ENCODE measurements at places on chromosomes 4 and X.

- DNase-seq: no peak
These were observed 33.3 kb upstream of the SULT1B1 start for GRCh38 chr4:69793732-69794131.

- DNase-seq: peak; percentile 11
These were observed 258.1 kb upstream of the NEIL3 start for GRCh38 chr4:177051473-177052060.

GRCh38 chr4:88035292-88035691 is 27.9 kb downstream of the PKD2 start:
- no peak for DNase-seq

GRCh38 chr4:179509489-179509888 is 2067.3 kb upstream of the AGA start:
- DNase-seq: no peak

- no peak for DNase-seq
These were observed 14.4 kb upstream of the SEPSECS start for GRCh38 chr4:25174674-25175073.

DNA sequence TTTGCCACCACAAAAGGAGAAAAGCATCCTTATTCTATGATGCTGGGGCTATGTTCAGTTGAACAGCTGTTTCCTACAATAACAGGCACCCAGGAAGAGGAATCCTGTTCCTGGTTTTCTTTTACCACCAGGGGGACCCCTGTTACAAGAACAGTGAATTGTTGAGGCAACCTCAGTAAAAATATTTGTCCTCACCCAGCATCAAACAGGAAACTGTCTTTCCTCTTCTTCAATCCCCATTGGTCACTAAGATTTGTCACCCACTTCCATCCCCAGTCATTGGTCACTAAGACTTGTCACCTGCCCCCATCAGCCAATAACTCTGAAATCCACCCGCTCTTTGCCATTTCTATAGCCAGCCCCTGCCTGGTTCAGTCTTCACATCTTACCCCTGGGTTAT is 143.5 kb upstream of the GALNT7 start:
- no peak for DNase-seq

GRCh38 chr4:88242144-88242543 is 42.2 kb downstream of the PPM1K start:
- DNase-seq: no peak

DNA sequence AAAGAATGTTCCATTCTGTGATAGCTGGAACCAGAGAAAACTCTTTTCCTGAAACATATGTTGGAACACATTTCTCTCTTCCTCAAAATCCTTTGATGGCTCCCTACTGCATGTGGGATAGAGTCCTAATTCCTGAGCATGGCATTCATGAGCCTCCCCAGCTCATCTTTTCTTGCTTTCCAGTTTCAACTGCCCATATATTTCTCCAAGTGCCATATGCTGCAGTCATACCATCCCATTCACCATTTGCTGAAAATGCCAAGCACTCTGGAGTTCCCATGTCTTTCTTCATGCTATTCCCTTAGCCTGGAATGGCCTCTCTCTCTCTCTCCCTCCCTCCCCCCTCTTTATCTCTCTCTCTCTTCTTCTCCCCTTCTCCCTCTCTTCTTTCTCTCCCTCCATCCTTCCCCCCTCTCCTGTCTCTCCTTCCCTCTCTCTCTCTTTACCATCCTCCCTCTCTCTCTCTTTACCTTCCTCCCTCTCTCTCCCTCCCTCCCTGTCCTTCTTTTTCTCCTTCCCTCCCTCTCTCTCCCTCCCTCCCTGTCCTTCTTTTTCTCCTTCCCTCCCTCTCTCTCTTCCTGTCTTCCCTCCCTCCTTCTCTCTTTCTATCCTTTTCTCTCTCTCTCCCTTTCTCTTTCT is 134.1 kb upstream of the GPC4 start:
- no peak for DNase-seq

GRCh38 chr4:94348666-94349065 is 6.0 kb upstream of the HPGDS start:
- no peak for DNase-seq

DNA sequence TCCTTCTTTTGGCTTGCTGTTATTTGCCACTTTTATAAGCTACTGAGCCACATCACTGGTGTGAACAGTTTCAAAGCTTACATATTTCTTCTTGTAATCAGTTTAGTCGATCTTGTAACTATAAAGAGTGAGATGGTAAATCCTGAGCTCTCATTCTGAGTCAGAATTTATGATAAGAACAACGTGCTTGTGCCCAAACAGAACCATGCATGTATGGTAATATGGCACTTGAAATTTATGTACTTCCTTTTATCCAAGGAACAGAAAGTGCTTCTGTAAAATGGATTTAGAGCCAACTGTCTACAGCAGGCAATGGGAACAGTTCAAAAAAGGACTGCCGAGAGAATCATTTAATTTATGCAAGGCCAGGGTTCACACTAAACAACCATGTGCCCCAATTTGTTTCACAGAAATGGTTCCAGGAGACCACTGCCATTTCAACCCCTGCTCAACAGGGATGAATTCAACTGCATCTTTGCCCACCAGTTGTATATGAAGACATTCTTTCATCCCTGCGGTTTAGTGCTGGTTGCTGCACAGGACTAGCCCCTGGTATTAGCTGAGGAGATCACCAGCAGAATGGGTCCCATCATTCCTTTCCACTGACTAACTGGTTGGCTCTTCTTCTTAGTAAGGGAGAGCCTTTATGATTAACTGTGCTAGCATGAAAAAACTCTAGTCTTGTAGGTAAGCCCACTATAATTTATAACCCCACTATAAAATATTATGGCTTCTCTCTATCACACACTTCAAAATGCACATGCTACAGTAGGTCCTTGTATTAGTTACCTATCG is 162.9 kb upstream of the PGRMC2 start:
- DNase-seq: no peak

GRCh38 chr4:7324651-7325121 is 110.0 kb downstream of the PSAPL1 start:
- no peak for DNase-seq

- no peak for DNase-seq
These were observed 120.7 kb downstream of the NEXMIF start for GRCh38 chrX:74804574-74804973.

DNA sequence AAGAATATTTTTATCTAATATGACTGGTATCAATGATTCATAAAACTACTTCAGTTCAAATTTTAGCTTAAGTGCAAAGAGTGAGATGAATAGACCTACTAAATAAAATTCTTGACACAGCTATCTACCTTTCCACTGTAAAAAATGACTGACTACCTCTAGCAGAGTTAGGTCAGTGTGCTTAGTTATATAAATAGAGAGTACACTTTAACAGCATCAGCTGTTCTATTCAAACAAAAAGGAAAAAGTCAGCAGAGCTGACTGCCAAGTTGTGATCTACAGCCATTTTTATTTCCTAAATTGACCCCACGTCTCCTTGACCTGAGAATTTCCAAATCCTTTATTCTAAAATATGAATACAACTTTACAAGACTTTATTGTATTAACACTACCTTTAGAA is 262.4 kb downstream of the CAMK2D start:
- peak; percentile 57 for DNase-seq

- DNase-seq: no peak
These were observed 486.4 kb upstream of the RPS6KA3 start for GRCh38 chrX:20753076-20753475.

GRCh38 chrX:31323658-31324057 is 251.8 kb upstream of the FTHL17 start:
- DNase-seq: no peak

GRCh38 chr4:139084804-139085093 is 69.2 kb downstream of the NOCT start:
- no peak for DNase-seq

DNA sequence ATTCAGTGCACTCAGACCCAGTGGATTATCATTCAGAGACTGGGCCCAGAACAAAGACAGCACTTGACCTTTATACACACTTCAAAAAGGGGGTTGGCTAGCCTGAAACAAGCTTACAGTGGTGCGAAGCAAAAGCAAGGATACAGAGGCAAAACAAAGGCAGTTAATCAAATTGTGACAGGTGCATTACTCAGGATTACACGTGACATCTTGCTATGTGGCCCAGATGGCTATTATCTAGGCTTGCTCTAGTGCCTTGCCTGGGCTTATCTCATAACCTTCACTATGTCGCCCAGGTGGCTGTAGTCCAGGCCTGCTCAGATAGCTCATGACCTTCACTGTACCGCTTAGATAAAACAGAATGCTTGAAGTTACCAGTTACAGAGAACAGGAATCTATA is 1092.1 kb upstream of the PRKX start:
- no peak for DNase-seq

DNA sequence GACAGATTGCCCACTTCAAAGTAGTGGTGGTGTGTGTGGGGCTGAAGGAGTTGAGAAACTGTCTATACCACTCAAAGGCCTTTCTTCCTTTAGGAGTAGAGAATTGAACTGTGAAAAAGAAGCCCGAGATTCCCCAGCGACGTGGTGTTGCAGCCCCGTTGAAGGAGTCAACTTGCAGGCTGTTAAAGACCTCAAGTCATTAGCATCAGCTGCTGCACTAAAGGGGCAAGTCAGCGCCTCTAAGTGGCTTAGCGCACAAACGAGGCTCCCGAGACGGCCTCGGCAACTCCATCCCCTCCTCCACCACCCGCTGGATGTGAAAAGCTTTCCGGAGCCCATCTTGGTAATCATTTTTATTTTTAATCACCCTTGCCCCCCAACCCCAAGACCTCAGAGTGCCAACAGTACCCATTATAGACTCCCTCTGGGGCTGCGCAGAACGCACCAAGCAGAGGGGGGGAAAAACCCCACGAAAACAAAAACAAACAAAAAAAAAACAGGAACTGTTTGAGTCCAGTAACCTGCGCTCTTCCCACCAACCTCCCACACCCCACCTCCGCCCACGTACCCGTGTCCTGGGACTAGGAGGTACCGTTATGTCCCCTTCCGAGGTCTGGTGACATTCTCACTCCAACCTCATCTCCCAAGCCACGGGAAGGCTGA is 913 bp upstream of the PRDM8 start:
- no peak for DNase-seq

DNA sequence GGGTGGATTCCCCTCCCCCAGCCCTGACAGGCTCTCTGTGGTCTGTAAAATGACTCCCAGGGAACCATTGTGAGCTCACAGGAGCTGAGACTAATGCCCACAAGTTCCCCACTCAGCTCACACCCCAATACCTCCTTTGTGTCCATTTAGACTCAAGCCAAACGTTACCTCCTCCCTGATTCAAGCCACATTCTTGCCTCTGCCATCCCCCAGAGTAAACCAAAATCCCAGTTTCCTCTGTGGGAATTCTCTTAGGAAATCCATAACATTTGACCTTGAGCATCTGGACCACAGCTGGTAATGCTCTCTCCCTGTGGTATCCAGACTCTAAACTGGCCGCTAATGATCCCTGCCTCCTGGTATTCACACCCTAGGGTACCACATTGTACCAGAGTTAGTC is 26.3 kb upstream of the KDM5C start:
- no peak for DNase-seq

DNA sequence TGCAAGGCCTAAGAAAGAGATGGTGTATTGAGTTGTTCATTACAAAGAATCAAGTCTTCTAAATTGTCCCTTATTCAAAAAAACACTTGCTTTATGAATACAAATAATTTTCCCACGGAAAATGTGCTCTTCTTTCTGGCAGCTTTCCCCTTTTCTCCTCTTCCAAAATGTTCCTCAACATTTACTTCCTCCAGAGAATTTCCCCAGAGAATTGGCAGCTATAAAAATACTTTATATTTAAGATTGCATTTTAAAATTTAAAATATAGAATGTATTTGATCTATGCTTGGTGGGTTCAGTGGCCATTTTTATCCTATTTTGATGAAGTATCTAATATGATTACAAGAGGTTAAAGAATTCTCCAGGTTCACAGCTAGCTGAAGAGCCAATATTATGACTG is 521.0 kb downstream of the IQCM start:
- DNase-seq: no peak

DNA sequence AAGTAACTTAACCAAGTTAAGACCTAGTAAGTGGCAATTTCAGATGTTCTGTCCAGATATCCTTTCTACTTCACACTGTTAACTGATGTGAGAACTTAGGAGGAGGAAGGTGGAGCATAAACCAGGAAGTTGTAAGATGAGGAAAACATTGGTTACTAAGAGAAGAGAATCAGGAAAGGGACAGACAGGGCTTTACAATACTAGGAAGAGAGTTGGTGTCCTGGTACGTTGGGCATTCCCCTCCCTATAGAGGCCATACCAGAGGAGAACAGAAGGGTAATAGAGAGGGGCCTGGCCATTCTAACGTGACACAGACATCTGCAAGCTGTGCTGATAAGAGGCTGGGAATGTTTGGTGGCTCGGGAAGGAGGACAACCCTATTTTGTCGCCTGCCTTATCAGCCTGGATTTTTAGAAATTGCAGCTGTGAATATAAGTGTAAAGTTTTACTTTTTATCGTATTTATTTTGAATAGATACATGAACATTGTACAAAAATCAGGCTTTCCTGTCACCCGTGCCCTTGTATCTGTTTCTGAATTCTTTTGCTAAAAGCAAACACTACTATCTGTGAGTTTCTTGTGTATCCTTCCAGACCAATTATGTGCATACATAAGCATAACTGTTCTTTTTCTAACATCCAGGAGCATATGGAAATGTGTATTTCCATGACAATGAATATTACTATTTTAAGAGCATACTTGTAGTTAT is 53.5 kb upstream of the HPRT1 start:
- no peak for DNase-seq

GRCh38 chr4:155042014-155042413 is 166.4 kb upstream of the NPY2R start:
- DNase-seq: peak; percentile 73

Measured in LNCaP clone FGC (cell line).